ENCODE measurements at places on chromosomes 13 and 19. TPM values are rescaled to one million over a fixed set of nuclear protein-coding genes. Genes with fewer than 3 reads are reported as not detected.

Gene IL17D
- total RNA-seq: 1.8 TPM

Gene GFY
- not detected for total RNA-seq

- DNase-seq: peak; percentile 36
Observed at GRCh38 chr19:56476651-56477428, at the start of gene ZNF667. Gene ZNF667 (minus strand): TSS chr19:56477345. CDS start chr19:56462370, 14,975 bp downstream.

DNA sequence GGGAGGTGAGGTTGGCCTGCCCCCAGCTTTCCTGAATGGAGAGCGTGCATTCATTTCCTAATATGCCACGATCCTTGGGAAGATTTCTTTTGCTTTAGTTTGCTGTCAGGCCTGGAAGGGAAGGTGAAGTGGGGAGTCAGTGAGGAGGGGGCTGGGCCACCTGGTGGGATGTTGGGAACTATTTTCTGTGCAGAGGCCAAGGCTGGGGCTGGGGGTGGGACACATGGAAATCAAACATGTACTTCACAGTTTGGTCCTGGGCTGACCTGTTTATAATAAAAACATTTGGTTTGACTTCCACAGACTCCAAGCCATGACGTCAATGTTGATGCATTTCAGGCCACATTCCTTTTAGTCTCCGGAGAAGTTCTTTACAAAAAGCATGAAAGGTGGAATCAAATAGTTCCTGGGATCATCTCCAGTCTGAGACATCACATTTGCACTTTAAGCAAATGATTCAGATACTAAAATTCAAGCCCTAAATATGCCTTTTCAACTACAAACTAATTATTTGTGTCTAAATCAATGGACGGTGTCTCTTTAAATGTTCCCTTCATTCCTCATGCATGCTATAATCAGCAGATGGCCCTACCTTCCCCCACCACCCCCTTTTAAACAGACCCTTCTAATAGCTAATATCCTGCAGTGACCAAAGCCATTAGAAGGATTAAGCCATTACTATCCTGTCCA lies 41.5 kb upstream of the MEDAG start:
- no peak for DNase-seq

DNA sequence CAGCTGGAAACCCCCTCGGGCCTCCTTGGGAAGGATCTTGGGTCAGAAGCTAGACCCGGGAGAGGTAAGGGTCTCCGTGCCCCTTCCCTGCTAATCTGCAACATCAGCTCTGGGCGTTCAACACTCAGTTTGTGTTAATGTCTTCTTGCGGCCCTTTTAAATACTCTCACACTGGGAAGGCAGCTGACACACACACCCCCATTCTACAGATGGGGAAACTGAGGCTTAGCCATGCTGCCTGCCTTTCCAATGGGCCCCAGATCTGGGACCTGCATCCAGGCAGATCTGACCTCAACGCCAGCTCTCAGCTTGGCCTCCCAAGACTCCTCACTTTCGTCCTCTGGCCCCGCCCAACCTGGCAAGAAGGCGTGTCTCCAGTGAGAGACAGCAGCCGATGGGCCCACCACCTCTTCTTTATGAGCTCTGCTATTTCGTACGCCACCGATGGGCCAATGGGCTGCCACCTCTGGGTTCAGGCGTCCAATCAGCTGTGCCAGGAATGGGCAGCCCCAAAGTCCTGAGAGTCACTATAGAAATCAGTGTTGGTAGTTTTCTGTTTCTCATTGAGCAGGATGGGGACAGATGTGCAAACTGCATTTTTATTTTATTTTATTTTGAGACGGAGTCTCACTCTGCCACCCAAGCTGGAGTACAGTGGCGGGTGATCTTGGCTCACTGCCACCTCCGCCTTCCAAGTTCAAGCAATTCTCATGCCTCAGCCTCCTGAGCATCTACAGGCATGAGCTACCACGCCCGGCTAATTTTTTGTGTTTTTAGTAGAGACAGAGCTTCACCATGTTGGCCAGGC lies 43.8 kb downstream of the DNM2 start:
- no peak for DNase-seq
